ENCODE measurements at places on chromosomes 13 and 19. TPM values are rescaled to one million over a fixed set of nuclear protein-coding genes. Genes with fewer than 3 reads are reported as not detected.

- no peak for DNase-seq
Observed at GRCh38 chr13:111139873-111140561, 24.9 kb downstream of the ARHGEF7 start.

DNA sequence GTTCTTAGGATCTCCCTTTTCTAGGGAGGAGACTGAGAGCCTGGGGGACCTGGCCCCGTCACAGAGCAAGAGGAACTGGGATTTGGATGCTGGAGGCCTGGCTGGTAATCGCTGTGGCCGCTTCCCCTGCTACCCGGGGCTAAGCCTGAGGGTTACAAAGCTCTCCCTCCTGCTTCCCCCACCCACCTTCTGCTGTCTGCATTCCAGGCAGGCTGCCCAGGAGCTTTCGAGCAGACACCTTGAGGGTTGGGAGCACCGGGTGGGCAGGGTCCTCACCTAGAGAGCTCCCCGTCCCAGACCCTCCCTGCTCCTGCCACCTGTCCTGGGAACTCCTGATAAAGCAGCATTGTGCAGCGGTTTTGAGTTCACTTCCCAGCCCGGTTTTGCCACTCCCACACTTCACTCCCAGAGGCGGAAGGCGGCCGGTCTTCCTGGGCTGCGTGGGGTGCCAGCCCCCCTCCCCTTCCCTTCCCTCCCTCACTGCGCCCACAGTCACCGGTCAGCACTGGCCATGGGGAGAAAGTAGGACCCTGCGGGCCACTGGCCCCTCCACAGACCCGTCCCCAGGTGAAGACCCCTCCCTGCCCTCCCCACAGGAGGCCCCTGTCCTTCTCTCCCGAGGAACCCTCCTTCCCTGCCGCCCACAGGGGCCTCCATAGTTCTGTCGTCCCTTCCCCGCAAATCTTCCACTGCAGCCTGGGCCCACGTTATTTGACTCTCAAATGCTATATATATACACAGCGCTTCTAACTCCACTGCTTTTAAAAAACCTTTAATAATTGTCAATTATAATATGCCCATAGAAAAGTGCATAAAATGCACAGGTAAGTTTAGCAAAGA, 8.1 kb downstream of the PAK4 start:
- peak; percentile 50 for DNase-seq

DNA sequence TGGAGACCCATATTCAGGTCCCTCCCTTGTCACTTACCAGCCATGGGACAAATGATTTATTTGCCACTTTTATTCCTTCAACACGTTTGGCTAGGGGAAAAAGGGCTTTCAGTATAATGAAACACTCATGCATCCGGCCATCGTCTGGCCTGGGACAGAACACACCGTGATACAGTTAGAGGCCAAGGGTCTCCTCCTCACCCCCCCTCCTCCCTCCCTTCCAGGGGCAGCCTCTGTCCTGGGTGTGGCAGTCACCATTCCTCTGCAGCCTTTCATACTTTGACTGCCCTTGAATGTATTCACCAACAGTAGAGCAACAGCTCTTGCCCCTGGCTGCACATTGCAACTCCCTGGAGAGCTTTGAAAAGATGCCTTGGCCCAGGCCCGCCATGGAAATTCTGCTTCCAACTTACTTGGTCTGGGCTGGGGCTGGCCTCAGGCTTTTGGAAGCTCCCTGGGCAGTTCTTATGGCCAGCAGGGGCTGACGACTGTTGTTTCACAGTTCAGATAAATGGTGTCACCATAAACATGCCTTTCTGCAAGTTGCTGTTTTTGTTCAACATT, 3.0 kb downstream of the PAK4 start:
- DNase-seq = no peak

- no peak for DNase-seq
Observed at GRCh38 chr13:102873653-102874052, 27.8 kb downstream of the ERCC5 start.

DNA sequence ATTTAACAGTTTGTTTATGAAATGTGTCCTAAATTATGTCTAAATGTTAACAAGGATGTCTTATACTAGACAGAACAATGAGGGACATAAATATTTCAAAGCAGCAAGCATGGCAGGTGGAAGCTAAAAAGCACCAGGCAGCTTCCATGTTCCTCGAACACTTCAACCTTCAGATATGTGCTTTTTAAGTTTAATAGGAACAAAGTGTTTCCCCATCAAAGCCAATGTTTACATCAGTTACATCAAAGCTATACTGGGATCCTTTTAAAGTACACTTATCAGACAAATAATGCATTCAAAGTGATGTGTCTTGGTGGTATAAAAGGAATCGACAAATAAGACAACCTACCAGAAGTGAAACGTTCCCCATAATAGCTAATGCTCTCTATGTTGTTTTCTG, 2841.1 kb upstream of the PCDH20 start:
- DNase-seq = no peak

DNA sequence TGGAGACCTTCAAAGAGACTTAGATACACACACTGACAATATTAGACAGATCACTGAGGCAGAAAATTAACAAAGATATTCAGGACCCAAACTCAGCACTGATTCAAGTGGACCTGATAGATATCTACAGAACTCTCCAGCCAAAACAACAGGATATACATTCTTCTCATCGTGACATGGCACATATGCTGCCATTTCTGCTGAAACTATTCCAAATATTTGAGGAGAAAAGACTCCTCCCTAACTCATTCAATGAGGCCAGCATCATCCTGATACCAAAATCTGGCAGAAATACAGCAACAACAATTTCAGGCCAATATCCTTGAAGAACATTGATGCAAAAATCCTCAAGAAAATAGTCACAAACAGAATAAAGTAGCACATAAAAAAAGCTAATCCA, 53.3 kb downstream of the TRPC4 start:
- DNase-seq = no peak

- no peak for DNase-seq
Observed at GRCh38 chr13:105599477-105600037, 935.9 kb downstream of the EFNB2 start.

GRCh38 chr13:110910013-110910890, 4.6 kb downstream of the ANKRD10 start:
- DNase-seq = no peak

DNA sequence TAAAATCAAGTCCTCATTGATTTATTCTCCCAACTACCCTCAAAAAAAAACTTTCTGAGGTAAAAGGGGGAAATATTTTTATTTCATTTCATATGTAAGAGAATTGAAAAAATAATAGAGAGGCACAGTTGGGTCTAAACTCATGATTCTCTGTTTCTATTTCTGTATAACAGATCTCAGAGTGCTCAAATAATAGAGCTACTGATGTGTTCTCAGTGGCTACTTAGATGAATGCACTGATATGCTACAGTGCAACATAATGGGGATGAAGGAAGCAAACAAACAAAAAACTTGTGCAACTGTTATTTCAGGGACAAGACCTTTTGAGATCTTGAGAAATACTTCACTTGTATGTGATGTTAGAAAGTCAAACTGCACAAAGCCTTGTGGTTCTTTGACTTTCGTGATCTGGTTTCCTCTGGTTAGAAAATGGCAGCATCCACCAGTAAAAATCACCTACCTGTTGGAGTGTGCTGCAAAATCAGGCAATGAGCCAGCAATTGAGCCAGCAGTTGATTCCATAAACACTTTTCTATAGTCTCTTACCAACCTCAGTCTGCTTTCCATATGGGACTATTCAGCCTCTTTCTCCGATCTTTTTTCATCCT, 9.7 kb upstream of the DACH1 start:
- no peak for DNase-seq

DNA sequence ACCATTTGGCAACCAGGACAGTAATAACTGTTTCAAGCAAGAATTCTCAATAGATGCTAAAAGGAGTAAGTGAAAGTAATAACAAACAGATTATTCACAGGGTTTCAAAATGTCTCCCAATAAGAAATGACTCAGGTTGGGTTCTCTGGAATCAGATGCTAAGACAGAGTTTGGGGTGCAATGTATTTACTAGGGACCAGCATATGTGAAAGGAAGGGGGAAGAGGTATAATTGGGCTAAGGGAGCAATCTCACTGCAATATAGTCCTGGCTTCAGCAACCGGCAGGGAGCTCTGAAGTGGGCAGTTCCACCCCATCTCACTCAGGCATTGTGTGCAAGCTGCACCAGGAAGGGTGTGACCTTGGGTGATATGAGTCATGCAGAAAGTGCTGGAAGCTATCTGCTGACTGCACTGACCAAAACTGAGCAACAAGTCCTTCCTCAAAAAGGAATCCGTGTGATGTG, 23.4 kb downstream of the ZDHHC20 start:
- peak; percentile 85 for DNase-seq

DNA sequence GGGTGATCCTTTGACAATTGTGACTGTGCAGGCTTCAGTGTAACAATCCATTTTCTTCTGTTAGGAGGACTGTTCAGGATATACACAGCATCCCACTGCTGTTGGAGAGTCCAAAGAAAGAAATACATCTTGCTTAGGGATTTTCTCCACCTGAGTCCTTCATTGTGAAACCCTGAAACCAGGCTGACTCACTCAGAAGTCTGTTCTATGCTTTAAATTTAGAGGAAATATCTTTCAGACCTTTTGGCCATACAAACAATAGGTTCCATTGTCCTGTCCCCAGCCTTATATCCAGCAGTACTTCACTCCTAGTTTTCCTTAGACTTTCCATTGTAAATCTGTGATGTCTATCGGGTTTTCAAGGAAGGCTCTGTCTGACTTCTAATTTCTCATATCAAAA, 379.1 kb downstream of the SUCLA2 start:
- DNase-seq = no peak

DNA sequence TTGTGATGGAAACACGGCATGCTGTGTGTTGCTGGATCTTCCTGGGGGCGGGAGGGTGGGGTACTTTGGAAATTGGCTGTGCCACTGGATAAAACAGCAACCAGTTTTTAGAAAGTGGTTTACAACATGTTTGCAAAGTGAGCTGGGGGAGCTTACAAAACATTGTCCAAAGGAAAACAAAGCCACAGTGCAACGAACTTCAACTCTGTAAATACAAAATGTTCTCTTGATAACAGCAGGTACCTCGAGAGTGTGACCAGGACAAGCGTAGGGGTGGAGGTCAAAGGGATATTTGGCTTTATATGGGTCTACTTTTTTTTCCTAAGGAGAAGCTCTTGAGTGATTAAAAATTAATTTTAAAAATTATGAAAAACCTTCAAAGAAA, 2.5 kb downstream of the IGSF23 start:
- no peak for DNase-seq

DNA sequence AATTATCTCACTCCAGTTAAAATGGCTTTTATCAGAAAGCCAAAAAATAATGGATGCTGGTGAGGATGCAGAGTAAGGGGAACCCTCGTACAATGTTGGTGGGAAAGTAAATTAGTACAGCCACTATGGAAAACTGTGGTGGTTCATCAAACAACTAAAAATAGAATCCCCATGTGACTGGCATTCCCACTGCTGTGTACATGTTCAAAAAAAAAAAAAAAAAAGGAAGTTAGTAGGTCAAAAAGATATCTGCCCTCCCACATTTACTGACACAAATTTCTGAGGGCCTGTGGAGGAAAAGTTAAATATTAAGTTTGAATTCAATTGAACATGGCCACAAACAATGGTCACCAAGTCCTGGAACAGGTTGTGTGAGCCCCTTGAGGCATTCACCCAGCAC, 9.8 kb upstream of the ZSCAN5A start:
- no peak for DNase-seq

GRCh38 chr13:23268441-23268840, 87.7 kb downstream of the SGCG start:
- DNase-seq = no peak

DNA sequence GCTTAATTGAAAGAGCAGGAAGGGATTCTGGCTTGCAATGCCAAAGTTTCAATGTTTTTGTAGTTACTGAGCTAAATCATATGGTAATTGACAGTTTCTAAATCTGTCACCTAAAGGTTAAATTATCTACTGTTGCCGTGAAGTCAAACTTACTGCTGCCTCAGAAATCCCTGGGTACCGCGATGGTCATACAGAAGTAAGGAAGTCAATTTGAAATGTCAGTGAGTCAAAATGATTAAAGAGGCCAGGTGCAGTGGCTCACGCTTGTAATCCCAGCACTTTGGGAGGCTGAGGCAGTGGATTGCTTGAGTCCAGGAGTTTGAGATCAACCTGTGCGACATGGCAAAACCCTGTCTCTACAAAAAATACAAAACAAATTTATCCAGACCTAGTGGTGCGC, 48.8 kb upstream of the TPM4 start:
- no peak for DNase-seq

DNA sequence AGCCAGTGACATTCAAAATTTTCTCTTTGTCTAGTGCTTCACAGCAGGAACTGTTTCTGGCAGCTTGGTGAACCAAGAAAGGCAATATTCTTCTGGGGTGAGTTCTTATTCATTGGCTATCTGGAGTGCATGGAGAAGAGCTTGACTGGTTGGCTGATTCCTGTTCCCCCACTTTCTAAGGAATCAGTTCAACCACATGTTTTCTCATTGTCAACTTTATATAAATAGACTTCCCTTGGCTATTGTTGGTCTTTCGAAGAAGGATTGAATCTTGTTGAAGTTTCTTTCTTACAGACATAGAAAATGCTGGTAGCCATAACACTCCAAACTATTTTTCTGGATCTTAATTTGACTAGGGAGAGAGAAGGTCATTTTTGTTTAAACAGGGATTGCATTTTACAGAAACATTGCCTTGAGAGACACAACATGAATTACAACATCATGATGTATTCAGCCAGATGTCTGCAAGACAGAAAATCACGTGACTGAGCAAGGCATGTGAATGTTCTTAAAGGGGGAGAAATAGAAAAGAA, 85.2 kb downstream of the EDNRB start:
- DNase-seq = no peak

- DNase-seq = peak; percentile 64
Observed at GRCh38 chr13:76992548-76993001, 694 bp downstream of the CLN5 start.

DNA sequence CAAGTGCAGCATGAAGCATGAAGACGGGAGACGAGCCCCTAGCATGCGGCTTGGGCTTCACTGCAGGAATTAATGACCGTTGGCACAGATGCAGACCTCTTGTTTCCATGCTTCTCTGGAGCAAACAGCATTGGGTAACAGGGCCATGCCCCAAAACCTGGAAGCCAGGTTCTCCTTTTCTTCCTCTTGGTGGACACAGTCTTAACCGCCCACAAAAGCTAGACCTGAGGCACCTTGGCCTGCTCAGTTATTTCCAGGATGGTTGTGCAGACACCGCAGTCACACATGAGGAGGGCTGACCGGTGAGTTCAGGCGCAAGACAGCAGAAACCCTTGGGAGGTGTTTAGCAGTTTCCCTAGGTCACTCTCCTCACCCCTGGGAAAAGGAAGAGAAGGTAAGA, 133.9 kb upstream of the GJB6 start:
- DNase-seq = no peak

- DNase-seq = no peak
Observed at GRCh38 chr13:110475117-110475516, 86.4 kb downstream of the RAB20 start.

Gene CEACAM4
- total RNA-seq = 1.6 TPM

Gene CTU1
- total RNA-seq = 6.1 TPM

Gene ZC3H4
- total RNA-seq = 21.8 TPM

Gene CYP2A7
- not detected for total RNA-seq

Gene WDR87
- total RNA-seq = not detected

Gene TEX26
- not detected for total RNA-seq

Gene GPR18
- total RNA-seq = not detected

Gene OR7A10
- total RNA-seq = not detected
